Activated T-cell treated with anti-CD3 and anti-CD28 coated beads for 1 hour (primary cell): ENCODE measurements at places on chromosomes 1 and 21.

DNA sequence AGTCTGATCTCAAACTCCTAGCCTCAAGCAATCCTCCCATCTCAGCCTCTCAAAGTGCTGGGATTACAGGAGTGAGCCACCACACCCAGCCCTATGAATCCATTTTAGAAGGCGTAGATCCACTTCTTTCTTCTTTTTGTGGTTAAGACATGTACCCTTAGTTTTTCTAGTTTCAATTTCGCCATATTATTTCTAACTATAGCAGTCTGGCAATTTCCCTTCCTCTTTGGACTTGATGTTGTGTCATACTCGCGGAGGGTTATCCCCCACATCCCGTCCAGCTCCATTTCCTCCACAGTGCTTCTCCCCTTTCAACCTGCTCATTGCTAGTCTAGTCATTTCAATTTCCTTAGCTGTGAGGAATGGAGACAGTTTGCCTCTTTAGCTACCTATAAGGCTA is 5.2 kb upstream of the LRRC8D start:
- no peak for DNase-seq

DNA sequence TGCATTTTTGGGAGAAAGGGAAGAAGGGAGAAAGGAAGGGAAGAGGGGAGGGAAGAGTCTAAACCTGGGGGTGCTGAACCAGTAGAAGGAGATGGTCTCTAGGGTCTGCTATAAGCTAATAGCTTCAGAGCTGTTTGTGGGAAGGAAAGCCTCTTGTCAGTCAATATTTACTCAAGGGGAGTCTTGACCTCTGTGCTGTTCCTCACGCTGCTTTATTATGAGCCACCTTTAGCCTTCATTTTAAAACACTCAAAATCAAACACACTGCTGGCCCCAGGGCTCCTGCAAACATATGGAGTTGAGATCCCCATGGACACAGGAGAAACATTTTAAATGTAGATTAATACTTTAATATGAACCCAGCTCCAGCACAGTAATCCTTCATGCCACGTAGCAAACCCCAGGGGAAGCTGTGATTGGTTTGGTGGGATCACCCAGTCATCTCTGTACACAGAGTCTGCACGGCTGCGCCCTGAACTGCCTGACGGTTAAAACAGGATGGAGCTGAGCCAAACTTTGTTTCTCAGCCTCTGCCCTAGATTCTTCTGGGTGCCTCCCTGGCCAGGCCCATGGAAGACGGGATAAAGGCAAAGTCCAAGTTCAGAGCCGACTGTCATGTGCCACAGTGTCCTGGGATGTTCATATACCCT is 40.2 kb upstream of the VWA5B1 start:
- no peak for DNase-seq

DNA sequence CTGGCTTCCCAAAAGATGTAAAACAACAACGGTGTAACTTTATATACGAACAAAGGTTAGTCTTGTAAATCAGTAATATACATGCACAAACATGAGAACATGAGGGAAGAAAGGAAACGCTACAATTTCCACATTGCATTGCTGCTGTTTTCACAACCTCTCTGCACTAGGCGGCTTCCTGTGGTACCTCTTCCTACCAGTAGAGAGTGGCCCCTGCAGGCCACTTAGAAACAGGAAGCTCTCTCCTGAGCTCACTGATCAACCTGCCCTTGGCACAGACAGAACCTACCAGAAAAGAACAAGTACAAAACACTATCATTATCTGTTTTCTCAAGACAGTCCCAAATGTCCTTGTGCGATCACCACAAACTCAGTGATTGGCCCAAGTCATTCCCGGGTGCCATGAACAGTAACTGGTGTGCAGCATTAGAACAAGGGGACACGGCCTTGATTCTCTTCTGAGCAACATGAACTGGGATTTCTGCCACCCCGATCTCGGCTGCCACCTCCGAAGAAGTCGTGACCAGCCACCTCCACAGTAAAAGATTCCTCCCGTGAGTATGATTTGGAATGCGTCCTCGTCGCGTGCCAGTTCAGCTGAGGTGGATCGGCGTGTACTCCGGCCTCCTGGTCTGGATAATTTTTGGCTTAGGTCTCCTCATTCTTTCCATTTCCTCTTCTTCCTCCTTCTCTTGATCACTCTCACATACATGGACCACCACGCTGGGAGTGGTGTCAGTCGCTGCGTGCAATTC is 5.7 kb upstream of the KCNE1 start:
- DNase-seq, result no peak

DNA sequence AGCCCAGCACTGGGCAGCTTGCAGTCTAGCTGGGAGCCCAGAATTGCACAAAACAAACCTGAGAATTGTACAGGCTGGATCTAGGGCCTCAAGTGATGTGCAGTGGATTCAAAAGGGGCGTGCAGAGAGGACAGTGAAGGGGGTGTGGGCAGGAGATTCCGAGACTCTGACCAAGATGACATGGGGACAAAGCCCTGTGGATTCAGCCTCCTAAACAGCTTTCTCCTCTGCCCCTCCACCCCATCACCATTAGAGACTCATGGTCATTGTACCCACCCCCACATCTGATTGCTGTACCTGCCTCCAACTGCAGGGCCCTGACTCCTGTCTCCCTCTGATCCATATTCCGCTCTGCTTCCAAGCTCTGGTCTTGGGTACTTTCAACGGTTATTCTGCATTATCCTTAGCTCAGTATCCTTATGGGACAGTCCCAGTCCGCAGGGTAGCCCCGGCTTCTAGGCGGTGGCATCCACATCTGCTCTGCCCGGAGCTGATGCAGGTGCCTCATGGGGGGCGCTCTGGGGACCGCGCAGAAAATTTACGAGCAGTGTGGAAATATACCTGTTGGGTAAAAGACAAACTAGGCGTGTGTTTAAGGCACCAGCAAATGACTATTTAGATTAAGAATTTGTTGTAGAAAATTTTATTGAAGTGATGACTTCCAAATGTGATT is 1.7 kb upstream of the BMP8A start:
- DNase-seq, result no peak

DNA sequence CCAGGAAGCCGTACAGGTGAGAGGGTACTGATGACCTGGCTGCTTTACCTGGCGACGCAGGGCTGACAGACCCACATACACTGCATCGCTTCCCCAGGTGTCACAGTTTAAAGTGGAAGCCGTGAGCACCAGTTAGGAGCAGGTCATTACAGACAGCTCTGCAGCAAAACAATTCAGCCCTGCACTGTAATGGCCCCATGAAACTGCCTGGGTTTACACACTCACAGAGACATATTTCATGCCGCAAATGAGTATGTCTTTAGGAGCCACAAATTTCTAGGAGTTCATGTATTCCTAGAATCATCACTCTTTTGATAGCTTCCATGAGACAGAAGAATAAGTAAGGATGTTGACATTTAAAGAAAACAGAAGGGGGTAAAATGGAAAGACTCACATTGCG is 723.1 kb downstream of the MATN1 start:
- no peak for DNase-seq

DNA sequence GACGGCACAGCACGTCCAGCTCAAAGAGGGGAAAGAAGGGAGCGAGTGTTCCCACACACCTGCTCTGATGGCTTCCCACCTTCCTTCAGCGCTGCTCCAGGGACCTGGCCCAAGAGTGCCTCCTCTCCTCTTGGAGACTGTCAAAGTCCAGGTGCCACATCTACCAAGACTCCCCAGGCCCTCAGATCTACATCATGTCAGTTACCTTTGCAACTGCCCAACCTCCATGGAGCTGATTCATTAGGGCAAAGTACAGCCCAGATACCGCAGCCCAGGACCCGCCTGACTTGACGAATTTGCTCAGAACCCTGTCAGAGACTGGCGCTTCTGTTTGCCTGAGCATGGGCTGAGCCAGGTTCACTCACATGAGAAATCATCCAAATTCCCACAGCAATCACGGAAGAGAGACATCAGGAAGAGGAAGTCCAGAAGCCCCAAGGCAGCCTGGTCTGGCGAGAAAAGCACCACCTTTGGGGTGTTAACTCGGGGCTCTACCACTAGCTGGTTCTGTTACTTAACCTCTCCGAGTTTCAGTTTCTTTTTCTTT is at the start of gene SEC16B:
SEC16B (minus strand) TSS at position 234 of the 547 bp plus-strand sequence. CDS start 2,077 bp downstream, outside the sequence.
- DNase-seq, result no peak

DNA sequence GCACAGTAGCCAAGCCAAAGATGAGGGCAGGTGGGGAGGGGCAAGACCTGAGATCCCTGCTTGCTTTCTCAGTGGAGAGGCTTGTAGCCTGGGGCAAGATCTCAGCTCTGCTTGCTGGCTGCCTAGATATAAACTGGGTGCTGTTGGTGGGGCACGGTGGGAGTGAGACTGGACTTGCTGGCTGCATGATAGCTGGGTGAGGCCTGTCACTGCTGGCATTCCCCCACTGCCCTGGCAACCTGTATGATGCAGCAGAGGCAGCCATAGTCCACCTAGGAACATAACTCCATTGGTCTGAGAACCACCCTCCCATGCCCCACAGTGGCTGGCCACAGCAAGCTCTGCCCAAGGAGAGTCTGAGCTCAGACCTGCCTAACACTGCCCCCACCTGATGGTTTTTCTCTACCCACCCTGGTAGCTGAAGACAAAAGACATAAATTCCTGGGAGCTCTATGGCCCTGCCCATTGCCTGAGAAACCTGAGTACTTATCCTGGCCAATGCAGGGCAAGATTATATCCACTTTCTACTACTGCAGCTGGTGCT is 261.9 kb upstream of the DEPDC1 start:
- DNase-seq, result no peak

DNA sequence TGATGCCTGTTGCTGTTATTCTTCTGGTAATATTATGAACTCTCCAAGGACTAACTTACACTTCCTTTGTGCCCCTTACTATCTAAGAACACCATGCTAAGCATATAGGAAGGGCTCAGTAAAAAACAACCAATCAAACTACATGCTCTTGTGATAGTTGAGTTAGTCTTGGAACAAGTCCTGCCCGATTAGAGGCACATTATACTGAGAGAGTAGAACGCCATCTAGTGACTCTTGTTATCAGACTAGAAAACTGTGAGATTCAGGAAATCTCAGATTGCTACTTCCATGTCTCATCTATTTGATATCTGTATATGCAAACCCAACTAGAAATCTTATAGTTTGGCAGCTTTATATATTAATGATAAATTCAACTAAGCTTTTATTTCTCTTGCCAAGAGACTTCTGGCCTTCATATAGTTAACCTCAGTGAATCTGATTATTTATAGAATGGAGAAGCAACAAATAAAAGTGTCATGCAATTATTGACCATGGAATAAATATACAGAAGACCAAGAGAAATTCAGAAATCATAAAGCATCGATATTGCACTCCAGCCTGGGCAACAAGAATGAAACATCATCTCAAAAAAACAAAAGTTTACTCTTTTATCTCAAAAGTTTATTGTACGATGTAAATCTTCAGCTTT is 7.8 kb upstream of the SRRM1 start:
- DNase-seq, result no peak
